ENCODE measurements at places on chromosomes 13 and 19. TPM values are rescaled to one million over a fixed set of nuclear protein-coding genes. Genes with fewer than 3 reads are reported as not detected.

The NCR1 gene
- polyA plus RNA-seq = not detected

The FFAR2 gene
- 0.37 TPM for polyA plus RNA-seq

The TEX29 gene
- 0.35 TPM for polyA plus RNA-seq

The SCEL gene
- not detected for polyA plus RNA-seq

The PKN1 gene
- polyA plus RNA-seq = 81.0 TPM

The CKAP2 gene
- 70.7 TPM for polyA plus RNA-seq

The IZUMO1 gene
- polyA plus RNA-seq = 0.36 TPM

The TUBB4A gene
- polyA plus RNA-seq = 31.5 TPM

The KLK6 gene
- 53.2 TPM for polyA plus RNA-seq

The ZNF66 gene
- 7.7 TPM for polyA plus RNA-seq

The ATP8B3 gene
- polyA plus RNA-seq = 0.96 TPM

The IL12RB1 gene
- polyA plus RNA-seq = 0.46 TPM

The SLC7A9 gene
- 12.8 TPM for polyA plus RNA-seq

The MPND gene
- polyA plus RNA-seq = 23.5 TPM

The FLT3LG gene
- polyA plus RNA-seq = 4.5 TPM

The CEACAM8 gene
- polyA plus RNA-seq = 0.08 TPM

The CATSPERD gene
- not detected for polyA plus RNA-seq

The PRKACA gene
- 107 TPM for polyA plus RNA-seq

The PROZ gene
- polyA plus RNA-seq = 1.6 TPM

The MAP2K2 gene
- polyA plus RNA-seq = 102 TPM

The NLRP7 gene
- polyA plus RNA-seq = not detected

The CYP2S1 gene
- polyA plus RNA-seq = 0.64 TPM

The CCL25 gene
- 0.57 TPM for polyA plus RNA-seq

The RGL3 gene
- 77.1 TPM for polyA plus RNA-seq

The CGB5 gene
- 0.13 TPM for polyA plus RNA-seq

The SERPINE3 gene
- polyA plus RNA-seq = 0.26 TPM

The SMIM44 gene
- not detected for polyA plus RNA-seq

The ZFR2 gene
- polyA plus RNA-seq = 1.3 TPM

The SLC10A2 gene
- 0.84 TPM for polyA plus RNA-seq

The LHB gene
- not detected for polyA plus RNA-seq

The KLK1 gene
- polyA plus RNA-seq = 2.0 TPM

The ZNF773 gene
- polyA plus RNA-seq = 11.9 TPM

The ADM5 gene
- 0.61 TPM for polyA plus RNA-seq

Data from right renal pelvis (tissue), 4 donors.